ENCODE measurements at places on chromosomes 4 and X.

DNA sequence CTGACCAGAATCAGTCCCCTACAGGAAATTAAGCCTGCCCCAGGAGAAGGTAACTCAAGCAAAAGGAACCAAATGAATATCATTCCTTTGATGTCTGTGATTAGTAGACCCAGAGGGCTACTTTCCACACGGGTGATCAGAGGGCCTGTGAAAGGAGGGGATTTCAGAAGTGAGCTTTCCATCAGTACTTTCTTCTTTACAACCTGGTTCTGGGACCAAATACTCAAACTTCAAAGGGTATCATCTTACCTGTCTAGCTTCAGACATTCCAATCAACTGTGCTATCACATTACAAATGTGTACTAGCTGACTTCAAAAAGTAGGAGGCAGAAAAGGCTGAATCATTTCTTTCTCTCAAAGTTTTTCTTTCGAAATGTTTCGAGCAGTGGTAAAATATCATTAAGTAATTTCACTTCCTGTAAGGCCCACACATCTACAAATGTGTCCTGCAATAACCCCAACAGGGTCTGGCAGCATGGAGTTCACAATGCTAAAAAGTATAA is 23.9 kb downstream of the ACSL4 start:
- H3K4me3 ChIP-seq: peak overlapping the region; percentile 6
- H3K27ac ChIP-seq: peak overlapping the region; percentile 2
- peaks cover 15% of the 10 kb centered on the region for H3K36me3 ChIP-seq
- DNase-seq: no peak
- H3K27me3 ChIP-seq: no peaks in the 10 kb centered on the region

DNA sequence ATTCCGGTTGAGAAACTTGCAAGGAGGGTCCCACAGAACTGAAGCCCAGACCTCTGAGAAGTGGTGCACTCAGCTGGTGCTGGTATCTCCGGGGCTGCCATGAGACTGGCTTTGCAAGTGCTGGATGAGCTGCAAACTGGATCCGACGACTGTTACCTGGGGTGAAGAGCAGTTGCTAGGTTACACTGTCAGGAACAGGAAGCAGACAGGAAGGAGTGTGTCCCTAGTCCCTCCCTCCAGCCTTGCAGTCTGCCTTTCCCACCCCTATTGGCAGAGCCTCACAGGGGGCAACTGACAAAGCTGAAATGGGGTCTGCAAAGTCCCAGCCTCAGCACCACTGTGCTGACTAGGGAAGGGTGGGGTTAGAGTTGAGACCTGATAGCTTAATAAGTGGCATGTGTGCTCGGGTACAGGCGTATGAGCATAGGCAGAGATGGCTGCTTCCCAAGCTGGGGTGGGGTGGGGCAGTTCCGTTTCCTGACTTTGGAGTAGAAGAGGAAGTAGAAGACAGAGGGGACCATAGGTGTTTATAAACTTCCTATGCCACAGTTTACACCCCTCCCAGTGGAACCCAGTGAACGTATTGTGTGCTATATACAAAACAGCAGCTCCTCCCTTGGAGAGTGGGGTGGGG is 18.0 kb downstream of the PPEF1 start:
- no peaks in the 10 kb centered on the region for H3K36me3 ChIP-seq
- H3K4me1 ChIP-seq: peaks cover 5% of the 10 kb centered on the region
- no peak for DNase-seq
- no peak overlapping the region for H3K4me3 ChIP-seq

DNA sequence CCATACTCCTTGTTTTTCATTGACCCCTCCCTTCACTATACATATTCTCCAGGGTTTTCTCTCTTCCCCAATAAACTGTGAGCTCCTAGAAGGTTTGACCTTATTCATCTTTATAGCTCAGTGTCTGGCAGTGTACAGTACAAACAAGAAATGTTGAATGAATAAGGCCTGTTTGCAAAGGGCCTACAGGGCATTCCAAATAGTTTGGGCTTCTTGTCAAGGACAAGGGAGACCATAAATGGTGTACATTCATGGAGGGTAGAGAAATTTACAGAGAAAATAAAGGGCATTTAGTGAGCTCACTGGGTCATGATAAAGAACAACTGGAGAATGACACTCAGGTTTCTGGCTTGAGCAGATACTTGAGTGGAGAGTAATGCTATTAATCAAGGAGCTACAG is 47.5 kb upstream of the EIF1AX start:
- no peak for DNase-seq
- no peak overlapping the region for H3K27ac ChIP-seq
- H3K27me3 ChIP-seq: no peaks in the 10 kb centered on the region
- no peaks in the 10 kb centered on the region for H3K4me1 ChIP-seq
- H3K4me3 ChIP-seq: no peak overlapping the region

- no peak for DNase-seq
- no peak overlapping the region for H3K4me3 ChIP-seq
- peaks cover 30% of the 10 kb centered on the region for H3K36me3 ChIP-seq
- H3K4me1 ChIP-seq: no peaks in the 10 kb centered on the region
- H3K27ac ChIP-seq: peak overlapping the region; percentile 11
- no peaks in the 10 kb centered on the region for H3K27me3 ChIP-seq
These were observed 77.0 kb downstream of the LRP2BP start for GRCh38 chr4:185318679-185319078.
